NCI-H2081 (cell line): ENCODE measurements at places on chromosomes 4 and X.

DNA sequence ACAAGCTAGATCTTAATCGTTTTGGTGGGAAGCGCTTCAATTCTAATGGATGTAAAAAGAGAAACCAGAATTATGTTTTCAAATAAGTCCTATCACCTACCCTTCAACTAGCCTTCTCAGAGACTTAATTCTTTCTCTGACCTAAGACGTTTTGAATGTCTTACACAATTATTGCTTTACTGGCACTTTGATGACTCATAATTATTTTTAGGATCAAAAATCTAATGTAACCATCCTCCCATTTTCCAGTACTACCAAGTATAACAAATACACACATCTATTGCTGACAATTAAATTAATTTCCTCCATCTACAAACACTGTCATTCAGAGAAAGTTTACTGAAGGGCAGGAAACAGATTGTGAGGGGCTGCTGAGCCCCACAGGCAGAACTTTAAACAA is 108.6 kb downstream of the PPP3CA start:
- no peak for DNase-seq

DNA sequence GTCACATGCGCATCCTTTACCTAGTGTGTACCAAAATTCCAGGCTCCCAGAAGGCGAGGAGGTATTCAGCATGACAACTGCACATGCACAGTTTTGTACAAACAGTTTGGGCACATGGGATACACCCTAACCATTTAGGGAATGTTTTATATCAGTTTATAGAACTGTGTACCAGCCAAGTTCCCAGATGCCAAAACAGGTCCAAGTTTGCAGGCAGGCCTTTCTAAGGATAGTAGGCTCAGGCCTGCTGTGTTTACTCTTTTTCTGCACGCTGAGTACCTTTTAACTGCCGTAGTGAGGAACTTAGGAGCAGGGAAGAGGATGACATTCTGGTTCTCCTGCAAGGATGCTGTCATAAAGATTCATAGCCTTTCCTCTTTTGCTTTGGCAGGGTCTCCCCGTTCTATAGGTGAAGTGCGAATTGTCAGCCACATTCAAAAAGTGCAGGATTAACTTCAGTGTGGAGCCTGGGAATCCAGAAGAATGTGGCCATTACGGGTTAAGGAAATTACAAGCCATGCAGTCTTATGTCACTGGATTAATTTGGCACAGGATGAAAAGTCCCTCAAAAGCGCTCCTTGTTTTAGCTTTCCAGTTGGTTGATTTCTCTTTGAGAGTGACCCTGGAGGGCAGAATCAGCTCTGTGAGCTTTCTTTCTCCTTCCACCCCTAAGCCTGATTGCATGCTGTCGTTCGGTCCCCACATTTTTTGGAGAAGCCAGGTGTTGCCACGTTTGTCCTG is 259.8 kb downstream of the ARHGAP10 start:
- DNase-seq = no peak

- DNase-seq = no peak
Observed at GRCh38 chrX:9064694-9065093, 30.8 kb upstream of the FAM9B start.

- no peak for DNase-seq
Observed at GRCh38 chrX:96403446-96403845, 281.2 kb upstream of the DIAPH2 start.

- no peak for DNase-seq
Observed at GRCh38 chr4:61918507-61918906, 718.4 kb downstream of the ADGRL3 start.

- no peak for DNase-seq
Observed at GRCh38 chr4:9976293-9976692, 45.0 kb downstream of the SLC2A9 start.

DNA sequence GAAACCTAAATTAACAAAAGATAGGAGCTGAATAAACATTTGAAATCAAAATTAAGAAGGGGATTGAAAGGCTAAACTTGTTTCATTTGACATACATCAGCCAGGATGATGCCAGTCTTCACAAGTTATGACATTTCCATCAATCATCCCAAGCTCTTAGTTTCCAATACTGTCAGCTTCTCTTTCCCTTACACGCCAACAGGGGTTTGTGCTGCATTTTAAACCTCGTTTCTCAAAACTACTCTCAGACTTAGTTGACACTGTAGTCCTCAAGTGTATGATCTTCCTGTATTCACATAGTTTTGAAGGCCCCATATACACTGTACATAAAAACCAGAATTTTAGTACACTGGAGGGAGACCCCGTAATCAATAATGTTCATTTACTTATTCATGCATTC is 840 bp upstream of the P2RY10 start:
- DNase-seq = no peak

DNA sequence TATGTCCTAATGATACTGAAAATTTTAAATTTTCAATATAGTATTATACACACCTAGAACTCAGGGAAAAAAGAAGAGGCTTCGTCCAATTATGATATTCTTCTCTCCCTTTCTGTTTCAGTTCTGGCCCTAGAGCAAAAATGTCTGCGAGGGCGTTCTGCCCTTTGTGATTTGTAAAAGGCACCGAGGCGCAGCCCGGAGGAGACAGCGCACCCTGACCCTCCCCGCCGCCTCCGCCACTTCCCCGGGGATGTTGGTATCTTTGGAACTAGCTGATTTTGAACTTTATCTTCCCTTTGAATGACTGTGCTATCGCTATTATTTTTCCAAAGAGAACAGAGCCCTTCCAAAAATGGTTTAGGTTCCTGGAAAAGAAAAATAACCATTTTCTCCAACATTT is 173.2 kb upstream of the FAM9B start:
- no peak for DNase-seq

DNA sequence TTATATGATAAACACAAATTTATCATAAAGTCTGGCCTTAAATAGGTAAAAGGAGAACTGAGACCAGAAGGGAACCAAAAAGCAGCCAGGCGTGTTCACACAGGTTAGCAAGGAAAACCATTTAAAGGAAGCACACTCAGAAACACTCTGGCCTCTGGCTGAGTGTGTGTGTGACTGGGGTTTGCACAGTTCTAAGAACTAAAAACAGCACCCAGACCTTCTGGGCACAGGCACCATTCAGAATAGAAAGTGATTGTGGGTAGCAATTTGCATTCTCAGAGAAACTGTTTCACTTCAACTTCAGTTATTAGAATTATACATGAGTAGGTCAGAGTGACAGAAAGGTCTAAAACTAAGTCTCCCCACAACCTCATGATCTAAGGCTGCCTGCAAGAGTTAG is 10.0 kb downstream of the GPR82 start:
- no peak for DNase-seq

- DNase-seq = no peak
Observed at GRCh38 chrX:40253771-40254170, 156.0 kb upstream of the BCOR start.

- no peak for DNase-seq
Observed at GRCh38 chr4:99219479-99219878, 433 bp upstream of the ADH6 start.

DNA sequence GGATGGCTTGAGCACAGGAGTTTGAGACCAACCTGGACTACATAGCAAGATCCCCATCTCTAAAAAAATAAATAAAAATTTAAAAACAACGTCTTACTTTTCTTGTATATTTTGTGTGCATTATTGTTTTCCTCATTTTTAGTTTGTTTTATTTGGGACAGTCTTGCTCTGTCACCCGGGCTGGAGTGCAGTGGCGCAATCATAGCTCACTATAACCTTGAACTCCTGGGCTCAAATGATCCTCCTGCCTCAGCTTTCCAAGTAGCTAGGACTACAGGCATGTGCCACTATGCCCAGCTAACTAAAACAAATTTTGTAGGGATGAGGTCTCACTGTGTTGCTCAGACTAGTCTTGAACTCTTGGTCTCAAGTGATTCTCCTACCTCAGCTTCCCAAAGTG is 9.5 kb upstream of the SMIM14 start:
- no peak for DNase-seq

GRCh38 chr4:132276989-132277388 is 872.1 kb upstream of the PCDH10 start:
- no peak for DNase-seq

- peak; percentile 34 for DNase-seq
Observed at GRCh38 chr4:147984065-147984777, 252.3 kb downstream of the ARHGAP10 start.

- no peak for DNase-seq
Observed at GRCh38 chr4:52507774-52508173, 151.3 kb downstream of the USP46 start.

GRCh38 chr4:176150704-176151103 is 44.7 kb downstream of the SPATA4 start:
- no peak for DNase-seq

GRCh38 chr4:33841120-33841519 is 2403.2 kb downstream of the ARAP2 start:
- DNase-seq = no peak

GRCh38 chr4:92447255-92447905 is 143.6 kb downstream of the GRID2 start:
- DNase-seq = no peak

DNA sequence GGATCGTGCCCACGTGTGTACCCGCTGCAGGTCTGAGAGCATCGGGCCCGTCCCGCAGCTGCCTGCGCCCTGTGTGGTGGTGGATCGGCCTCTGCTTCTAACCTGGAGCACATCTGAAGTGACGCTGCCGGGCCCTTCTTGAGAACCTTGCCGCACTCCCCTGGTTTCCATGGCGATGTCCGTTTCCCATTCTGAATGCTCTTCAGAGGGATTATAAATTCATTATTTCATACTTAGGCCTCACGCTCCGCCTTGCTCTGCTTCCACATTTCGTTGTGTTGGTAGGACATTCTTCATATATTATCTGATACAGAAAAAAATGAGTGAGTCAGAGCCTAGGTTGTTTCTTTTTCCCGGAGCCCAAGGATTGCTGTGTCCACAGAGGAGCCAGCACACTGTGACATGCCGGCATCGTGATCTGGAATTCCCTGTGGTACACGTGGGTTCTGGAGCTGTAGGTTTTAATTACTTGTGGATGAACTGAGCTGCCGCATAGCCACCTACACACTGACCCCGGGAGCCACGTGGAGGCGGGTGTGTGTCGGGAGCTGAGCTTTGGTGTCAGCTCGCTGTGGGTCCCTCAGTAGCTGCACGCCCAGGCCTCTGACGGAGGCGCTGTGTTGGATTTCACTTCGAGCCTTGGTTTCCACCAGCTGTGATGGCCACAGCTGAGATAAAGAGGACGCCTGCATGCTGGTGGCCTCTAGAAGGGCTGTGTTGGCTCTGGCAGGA is 63.4 kb downstream of the PSAPL1 start:
- no peak for DNase-seq

DNA sequence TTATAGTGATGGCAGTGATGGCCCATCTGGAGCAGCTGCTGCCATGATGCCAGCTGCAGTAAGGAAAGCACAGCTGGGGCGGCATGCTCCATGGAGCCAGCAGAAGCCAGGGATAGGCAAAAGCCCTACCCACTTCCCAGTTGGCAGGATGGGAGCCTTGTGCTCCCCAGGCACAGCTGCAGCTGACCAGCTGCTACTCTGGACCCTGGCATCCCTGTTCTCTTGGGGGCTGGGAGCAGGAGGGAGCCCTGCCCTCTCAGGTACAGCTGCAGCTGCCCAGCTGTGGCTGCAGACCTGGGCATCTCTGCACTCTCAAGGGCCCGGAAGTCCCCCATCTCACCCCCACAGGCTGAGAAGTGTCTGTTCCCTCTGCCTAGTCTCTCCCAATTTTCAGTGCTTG is 531.9 kb downstream of the PCDH18 start:
- no peak for DNase-seq

DNA sequence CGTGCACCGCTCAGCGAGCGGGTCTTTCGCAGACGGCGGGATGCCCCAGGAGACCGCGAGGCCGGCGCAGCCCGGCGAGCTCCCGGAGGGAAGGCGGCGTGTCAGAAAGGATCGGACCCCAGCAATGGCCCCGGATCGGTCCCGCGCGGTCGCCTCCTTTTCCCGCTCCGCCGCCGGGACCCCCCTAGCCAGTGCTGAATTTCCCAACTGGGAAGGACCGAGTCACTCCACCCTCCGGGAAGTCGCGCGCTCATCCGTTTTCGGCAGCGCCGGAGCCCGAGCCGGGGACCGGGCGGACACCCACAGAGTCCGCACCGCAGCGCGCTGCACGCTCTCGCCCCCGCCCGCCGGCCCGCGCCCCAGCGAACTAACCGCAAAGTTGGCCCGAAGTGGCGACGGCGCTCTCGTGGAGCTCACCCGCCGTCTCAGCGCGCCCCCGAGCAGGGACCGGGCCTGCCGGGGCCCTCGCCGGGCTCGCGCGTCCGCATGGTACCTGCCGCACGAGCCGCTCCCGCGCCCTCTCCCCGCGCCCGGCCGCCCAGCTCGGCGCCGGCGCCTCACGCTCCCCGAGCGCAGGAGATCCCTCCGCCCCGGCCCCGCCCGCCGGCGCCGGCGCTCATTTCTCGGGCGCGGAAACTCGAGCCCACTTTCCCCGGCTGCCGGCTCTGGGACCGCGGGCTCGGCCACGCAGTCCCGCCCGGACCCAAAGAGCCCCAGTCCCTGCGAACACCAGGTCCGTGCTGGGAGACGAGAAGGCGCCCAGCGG is at the start of gene FAT1:
FAT1 (minus strand) TSS at position 565 of the 766 bp plus-strand sequence. CDS start 14,029 bp downstream, outside the sequence.
- peak; percentile 65 for DNase-seq

DNA sequence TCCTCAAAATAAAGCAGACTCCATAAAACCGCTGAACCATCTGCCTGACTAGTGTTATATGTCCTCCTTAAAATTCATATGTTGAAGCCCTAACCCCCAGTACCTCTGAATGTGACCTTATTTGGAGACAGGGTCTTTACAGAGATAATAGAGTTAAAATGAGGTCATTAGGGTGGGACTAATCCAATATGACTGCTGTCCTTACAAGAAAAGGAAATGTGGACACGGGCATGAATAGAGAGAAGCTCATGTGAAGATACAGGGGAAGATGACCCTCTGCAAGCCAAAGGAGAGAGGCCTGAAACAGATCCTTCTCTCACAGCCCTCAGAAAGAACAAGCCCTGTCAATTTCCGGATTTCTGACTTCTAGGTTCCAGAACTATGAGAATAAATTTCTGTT is 82.0 kb upstream of the KLHL13 start:
- DNase-seq = no peak

GRCh38 chr4:136277741-136278140 is 1254.6 kb downstream of the PCDH18 start:
- DNase-seq = no peak

DNA sequence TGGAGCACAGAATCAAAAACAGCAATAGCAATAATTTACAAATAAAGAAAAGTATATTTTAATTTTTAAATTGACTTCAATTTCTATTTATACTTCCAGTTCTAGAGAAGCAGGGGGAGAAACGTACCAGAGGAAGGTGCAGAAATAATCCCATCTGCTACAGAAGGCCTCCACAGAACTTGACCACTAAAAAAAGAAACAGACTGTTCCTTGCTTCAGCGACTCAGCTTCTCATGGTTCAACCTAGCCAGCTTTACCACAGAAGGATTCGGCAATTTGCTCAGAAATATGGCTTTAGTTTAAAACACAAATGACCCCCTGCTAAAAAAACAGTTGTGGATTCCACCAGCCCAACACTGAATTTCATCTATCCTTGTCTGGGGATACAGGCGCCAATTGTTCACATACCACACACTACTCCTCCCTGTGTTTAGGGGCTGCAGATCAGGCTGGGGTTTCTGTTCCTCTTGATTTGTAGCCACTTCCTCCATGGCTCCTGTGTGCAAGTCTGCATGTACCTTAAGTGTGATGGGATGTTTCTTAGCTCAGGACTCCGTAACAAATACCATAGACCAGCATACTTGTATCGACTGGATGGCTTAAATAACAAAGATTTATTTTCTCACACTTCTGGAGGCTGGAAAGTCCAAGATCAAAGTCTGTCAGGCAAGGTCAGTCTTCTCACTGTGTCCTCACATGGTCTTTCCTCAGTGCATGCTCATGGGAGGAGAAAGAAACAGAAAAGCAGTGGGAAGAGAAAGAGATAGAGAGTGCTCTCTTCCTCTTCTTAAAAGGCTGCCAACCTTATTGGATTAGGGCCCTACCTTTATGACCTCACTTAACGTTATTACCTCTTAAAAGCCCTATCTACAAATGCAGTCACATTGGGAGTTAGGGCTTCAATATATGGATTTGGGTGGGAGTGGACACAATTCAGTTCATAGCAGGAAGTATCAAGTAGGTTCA is 79.1 kb downstream of the AMOT start:
- DNase-seq = no peak
